ENCODE measurements at places on chromosomes 7 and 10.

- no peak for DNase-seq
These were observed 402.0 kb downstream of the RPS24 start for GRCh38 chr10:78435484-78436221.

DNA sequence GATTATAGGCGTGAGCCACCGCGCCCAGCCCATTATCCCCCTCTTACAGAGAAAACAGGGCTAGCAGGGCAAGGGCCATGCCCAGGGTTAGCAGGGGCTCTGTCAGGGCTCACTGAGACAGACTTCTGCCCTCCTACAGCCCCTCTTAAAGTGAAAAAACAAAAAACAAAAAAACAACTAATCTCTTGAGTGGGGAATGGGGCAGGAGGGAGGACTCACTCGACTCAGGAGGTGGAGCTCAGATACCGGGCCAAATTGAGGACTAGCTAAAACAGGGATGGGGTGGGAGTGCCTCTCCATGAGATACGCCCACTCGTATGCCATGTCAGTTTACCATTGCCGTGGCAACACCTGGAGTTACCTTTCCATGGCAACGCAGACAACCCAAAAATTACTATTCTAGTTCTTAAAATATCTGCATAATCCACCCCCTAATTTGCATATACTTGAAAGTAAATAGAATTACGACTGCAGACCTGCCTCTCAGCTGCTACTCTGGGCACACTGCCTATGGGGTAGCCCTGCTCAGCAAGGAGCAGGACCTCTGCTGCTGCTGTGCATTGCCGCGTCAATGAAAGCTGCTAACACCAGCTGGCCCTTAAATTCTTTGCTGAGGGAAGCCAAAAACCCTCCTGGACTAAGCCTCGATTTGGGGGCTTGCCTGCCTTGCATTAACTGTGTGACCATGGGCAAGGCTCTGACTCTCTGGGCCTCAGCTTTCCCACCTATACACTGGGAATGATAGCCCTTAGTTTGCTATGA, 13.4 kb downstream of the SSC4D start:
- DNase-seq: no peak

DNA sequence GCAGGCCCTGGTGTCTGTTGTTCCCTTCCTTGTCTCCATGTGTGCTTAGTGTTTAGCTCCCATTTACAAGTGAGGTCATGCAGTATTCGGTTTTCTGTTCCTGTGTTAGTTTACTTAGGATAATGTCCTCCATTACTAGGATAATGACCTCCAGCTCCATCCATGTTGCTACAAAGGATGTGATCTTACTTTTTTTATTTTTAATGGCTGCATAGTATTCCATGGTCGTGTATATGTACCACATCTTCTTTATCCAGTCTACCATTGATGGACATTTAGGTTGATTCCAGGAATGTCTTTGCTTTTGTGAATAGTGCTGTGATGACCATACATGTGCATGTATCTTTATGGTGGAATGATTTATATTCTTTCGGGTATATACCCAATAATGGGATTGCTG, 333.4 kb downstream of the EXOC4 start:
- no peak for DNase-seq

- DNase-seq: no peak
These were observed 213.1 kb downstream of the CHRM2 start for GRCh38 chr7:137081321-137082093.

DNA sequence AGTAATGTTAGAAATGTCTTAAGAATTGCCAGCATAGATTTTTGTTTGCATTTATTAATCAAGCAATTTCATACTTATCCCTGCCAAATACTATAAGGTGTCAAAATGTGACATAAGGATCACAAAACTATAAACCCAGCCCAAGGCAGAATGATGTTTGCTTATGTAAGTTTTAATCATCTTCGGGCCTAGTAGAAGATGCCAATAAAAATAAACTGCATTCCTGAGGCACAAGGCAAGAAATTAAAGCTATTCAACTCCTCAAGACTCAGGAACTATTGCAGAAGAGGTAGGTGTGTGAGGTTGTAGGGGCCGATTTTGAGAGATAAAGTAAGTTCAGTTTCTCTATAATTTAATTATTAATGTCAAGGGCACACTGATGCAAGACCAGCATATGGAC, 189.4 kb upstream of the AHR start:
- DNase-seq: no peak

- no peak for DNase-seq
These were observed 4.2 kb upstream of the GPR158 start for GRCh38 chr10:25170627-25171026.

DNA sequence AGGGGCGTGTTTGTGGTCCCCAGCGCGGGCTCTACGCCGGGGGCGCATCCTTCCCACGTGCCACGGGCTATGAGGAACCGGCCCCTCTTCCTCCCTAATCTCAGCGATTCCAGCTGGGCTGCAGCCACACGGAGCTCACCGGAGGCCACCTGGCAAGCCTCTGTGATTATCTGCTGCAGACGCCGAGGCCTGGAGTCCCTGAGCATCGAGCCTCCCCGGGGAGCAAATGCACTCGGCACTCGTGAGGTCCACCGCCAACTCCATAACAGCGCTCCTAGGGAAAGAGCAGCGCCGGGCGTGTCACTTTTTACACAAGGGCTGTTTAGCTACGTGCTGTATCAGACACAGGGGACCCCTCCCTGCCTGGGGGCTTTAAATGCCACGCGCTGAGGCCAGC, 101.2 kb downstream of the DYNC2I1 start:
- peak; percentile 63 for DNase-seq

- DNase-seq: no peak
These were observed 16.2 kb downstream of the TNS3 start for GRCh38 chr7:47565640-47566250.
